ENCODE measurements at places on chromosomes 5 and 9. TPM values are rescaled to one million over a fixed set of nuclear protein-coding genes. Genes with fewer than 3 reads are reported as not detected.

The POLE3 gene
- total RNA-seq: 33.9 TPM

The GHR gene
- 3.6 TPM for total RNA-seq

The FOXI1 gene
- not detected for total RNA-seq

The PHF19 gene
- total RNA-seq: 38.3 TPM

The NEURL1B gene
- 3.4 TPM for total RNA-seq

The SLC6A3 gene
- total RNA-seq: not detected

The SVEP1 gene
- total RNA-seq: 3.5 TPM

The DOCK2 gene
- total RNA-seq: 0.13 TPM

The CBY3 gene
- total RNA-seq: not detected
